ENCODE measurements at places on chromosomes 1 and 21.

- DNase-seq: no peak
These were observed 5.5 kb downstream of the LAPTM5 start for GRCh38 chr1:30751830-30752650.

- DNase-seq: no peak
These were observed 151.7 kb downstream of the LYPLAL1 start for GRCh38 chr1:219325368-219325742.

DNA sequence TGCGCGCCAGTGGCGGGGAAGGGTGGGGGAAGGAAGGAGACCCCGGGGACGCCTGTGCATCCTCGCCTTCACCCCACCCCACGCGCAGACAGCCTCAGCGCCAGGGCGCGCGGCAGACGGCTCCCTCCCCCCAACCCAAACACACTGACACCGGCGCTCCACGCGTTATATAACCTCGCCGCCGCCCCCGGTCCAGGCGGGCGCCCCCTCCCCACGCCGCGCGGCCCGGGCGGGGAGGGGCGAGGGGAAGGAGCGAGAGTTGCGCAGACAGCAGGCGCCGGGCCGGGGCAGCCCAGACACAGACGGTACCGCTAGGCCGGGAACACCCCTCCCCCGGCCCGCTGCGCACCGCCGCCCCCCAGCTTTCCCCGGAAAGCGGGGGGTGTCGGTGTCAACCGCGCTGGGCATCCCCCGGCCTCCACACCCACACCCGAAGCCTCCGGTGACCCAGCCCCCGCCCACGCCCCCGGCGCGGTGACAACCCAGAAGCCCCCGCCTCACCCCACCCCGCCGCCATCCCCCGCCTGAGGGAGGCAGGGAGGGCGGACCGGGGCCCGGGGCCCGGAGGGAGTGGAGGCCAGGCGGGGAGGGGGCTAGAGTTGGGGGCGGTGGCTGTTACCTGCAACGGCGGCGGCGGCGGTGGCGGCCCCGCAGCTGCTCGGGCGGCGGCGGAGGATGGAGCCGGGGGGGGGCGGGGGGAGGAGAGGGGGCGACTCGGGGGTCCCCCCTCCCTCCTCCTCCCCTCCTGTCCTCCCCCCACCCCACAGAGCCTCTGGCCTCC, 432 bp downstream of the AKT3 start:
- DNase-seq: no peak

GRCh38 chr1:242651817-242652216, 127.3 kb upstream of the PLD5 start:
- no peak for DNase-seq

DNA sequence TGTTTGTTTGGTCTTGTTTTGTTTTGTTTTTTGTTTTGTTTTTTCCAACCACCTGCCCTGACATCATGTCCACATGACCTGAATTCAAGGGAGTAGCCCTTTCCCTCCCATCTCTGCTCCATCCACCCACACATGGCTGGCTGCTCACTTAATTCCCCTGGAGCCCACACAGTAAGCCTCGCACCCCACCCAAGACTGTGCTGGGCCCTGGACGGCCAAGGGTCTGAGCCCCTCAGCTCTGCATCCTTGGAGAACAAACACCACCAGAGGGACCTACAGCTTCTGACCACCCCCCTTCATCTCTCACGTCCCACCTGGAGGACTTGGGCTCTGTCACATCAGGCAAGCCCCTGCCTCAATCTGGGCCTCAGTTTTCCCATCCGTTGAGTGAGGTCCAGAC, 39.1 kb downstream of the MATN1 start:
- DNase-seq: no peak

GRCh38 chr1:214066936-214067335, 79.2 kb downstream of the PROX1 start:
- no peak for DNase-seq

GRCh38 chr1:152244576-152245273, 20.7 kb upstream of the HRNR start:
- DNase-seq: no peak

DNA sequence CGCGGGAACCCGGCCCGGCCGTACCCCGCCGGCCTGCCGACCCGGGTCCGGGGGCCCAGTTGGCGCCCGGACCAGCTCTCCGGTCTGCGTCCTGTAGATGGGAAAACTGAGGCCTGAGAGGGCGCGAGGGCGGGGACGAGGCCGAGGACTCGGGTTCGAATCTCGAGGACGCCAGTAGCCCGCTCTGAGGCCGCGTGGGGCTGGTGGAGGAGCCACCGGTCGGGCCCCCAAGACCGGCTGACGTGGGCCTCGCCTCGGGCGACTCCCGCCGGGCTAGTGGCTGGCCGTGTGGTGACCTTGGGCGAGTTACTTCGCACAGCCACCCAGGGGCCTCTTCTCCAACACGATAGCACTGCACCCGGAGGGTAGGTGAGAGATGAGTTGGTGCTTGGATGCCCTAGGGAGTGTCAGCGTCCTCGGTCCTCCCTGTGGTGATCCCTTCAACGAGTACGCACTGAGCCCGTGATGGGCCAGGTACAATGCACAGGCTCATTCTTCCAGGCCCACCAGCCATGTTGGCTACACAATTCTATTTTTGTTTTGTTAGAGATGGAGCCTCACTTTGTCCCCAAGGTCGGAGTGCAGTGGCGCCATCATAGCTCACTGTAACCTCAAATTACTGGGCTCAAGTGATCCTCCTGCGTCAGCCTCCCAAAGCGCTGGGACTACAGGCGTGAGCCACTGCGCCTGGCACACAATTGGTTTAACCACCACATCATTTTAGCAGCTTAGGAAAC, 404 bp upstream of the SCMH1 start:
- no peak for DNase-seq

GRCh38 chr1:2528966-2529783, 888 bp downstream of the HES5 start:
- DNase-seq: no peak

DNA sequence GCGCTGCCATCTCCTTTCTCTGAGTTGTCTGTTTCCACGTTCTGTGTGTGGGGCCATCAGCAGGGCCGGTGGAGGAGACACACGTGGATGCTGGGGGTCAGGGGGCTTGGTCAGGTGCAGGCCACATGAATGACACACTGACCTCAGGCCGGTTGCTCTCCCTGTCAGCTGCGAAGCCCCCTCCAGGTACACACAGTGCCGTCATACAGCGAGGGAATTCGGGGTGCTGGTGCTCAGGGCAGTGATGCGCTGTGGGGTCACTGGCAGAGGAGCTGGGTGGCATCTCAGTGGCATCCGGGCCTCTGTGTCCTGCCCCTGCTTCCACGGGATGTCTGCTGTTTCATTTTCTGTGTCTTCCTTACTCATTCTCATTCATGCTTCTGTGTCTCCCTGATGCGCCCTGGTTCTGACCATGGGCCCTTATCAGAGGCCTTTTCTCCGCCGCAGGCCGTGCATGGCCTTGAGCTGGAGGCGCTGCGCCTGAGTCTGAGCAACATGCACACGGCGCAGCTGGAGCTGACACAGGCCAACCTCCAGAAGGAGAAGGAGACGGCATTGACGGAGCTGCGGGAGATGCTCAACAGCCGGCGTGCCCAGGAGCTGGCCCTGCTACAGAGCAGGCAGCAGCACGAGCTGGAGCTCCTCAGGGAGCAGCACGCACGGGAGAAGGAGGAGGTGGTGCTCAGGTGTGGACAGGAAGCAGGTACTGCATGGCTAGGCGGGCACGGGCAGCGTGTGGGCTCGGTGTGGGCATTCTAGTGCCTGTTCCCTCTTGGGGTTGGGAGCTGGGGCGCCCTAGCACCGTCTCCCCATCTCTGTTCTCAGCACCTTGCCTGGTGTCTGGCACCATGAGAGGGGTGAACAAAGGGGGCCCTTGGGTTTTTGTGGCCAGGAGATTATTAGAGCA, 22.6 kb downstream of the PCNT start:
- DNase-seq: no peak

DNA sequence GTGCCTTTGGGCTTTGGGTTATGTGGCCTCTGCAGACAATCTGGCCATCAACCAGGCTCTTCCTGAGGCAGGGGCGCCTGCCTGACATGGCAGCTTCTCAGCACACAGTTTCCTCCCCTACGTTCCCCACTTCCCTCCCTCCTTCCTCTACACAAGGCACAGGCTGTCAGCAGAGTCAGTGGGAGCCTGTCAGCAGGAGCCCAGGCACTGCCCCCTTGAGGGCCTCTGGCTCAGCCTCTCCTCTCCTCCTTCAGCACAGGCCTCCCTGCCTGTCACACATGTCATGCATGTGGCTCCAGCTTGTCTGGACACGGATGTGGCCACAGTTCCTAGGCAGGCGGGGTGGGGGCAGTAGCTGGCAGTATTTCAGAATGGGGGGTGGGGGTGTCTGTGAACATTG, 52.2 kb upstream of the ARTN start:
- DNase-seq: no peak

- DNase-seq: no peak
These were observed 26.4 kb downstream of the TOMM20 start for GRCh38 chr1:235102259-235102582.

DNA sequence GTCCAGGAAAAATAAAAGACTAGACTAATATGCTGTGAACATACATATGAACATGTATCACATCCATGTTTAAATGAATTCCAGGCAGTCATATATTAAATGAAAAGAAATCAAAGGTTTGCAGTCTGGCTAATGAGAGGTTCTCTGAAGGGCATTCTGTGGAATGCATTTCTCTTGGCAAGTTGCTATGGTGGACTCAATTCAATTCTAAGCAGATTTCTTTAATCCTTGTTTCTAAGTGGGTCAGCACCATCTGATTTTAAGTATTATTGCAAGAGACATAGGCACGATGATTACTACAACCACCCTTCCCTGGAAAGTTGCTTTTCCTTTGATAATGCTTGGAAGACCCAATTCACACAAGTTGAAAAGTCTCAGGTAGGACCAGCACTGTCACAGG, 23.9 kb upstream of the ABCA4 start:
- DNase-seq: no peak

DNA sequence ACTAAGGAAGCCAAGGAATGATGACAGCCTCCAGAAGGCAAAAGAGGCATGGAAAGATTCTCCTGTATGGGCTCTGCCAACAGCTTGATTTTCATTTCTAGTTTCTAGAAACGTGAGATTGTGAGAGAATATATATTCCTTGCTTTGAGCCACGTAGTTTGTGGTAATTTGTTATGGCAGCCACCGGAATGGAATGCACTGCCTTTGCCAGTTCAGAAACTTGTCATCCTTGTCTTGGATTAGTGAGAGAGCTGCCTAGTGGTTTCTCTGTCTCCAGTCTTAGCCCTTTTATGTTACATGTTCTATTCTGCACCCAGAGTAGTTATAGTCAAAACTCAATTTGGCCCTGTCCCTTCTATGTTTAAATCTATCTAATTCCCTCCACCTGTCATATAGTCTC, 216.0 kb upstream of the PTGFR start:
- DNase-seq: peak; percentile 86

DNA sequence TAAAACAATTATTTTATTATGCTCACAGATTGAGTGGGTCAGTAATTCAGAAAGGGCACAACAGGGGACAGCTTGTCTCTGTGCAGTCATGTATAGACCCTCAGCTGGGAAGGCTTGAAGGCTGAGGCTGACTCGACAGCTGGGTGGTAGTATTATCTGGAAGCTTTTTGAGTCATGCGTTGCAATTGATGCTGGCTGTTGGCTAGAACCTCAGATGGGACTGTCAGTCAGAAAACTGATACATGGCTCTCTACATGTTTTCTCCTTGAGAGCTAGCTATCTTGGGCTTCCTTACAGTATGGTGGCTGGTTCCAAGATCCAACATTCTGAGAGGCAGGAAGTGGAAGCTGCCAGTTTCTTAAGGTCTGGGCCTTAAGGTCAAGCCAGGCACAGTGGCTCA, 61.5 kb upstream of the SELENON start:
- no peak for DNase-seq

DNA sequence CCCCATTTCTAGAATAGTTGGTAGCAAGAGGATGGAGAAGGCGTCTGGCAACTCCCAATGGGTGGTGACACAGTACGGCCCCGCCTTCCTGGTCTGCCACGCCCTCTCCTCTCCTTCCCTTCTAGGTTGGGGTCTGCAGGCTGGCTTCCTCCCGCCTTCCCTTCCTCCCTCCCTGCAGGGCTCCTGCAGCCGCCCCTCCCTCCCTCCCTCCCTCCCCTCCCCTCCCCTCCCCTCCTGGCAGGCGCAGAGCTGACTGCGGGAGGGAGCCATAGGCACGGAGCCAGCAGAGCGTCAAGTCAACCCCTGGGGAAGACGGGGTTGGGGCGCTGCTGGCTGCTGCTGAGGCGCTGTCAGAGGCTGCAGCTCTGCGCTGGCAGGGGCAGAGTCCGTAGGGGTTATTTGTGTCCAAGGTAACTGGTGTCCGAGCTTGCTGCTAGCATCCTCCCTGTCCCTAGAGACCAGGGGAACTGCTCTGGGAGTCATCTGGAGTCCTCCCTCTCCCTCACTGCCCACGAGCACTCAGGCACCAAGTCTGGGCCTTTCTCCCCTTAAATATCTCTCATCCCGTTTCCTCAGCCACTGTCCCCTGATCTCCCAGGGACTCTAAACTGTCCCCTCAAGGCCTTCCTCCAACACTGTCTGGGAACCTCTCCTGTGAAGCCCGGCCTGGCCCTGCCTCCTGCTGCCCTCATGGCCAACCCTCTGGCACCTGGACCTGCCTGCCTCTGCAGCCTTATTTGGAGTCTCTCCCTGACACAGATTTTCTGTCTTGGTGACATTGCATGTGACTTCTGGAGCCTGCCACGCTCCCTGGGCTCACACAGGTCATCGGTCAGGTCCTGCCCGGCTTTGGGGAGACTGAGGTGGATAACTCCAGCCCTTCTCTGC, 57.4 kb upstream of the ACOT11 start:
- no peak for DNase-seq

- no peak for DNase-seq
These were observed 58.7 kb upstream of the PTGS2 start for GRCh38 chr1:186738926-186739325.

DNA sequence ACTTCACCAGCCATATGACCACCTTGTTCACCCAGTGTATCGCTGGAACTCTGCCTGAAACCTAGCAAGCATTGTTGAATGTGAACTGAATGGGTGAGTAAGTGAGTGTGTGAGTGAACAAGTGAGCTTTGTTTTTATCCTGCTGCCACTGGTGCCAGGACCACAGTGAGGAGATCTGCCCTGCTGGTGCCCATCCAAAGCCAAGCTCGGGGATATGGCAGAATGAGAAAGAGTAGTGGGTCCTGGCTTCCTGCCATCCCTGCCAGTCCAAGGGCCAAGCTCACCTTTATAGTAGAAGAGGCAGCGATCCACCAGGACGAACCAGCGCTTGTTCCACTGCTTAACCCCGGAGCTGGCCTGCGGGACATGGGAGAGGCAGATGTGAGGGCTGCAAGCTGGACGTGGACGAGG, 53.4 kb upstream of the GOLT1A start:
- DNase-seq: no peak

DNA sequence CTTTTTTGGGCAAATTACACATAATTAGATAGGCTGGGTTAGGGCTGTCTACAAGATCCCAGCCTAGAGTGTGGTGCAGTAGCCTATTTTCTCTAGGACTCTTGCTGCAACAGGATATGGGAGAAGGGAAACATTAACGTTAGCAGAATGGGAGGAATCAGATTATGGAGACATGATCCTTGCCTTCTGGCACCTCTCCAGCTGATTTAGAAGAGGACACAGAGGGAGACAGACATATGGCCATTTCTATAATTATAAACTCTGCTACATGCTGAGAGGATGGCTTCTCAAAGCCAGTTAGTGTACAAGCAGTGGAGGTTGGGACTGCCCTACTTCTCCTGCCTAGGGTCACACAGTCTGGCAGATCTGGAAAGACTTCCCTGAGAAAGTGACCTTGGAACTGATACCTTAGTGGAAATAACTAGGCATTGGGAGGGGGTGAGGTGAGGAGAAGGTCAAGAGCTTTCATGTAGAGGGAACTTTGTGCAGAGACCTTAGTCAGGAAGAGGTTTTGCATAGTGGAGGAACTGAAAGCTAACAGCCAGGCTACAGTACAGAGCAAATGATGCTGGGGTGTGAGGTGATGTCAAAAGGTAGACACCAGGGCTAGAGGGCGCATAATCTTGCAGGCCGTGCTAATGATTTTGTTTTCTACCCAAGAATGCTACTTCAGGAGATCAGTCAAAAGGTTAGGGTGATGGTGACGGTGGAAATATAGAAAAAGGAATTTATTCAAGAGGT, 1.2 kb upstream of the CD1D start:
- no peak for DNase-seq
